Cerebellum (tissue), 4 donors: ENCODE measurements at places on chromosomes 11 and 22.

DNA sequence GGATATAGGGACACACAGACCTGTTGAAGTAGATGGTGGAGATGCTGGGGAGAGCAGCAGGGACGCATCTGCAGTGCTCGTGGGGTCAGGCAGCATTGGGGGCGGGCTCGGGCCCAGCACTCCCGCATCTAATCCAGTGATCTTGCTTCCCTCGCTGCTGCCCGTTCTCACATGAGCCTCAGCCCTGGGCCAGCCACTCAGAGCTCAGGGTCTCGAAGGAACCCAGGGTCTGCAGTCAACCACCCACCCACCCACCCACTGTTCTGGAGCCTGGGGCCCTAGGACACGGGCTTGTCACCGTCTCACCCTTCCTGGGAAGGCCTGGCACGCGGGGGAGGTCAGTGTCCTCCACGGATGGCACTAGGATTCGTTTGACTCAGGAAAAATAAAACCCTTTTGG lies 406.0 kb downstream of the TBC1D22A start:
- DNase-seq, result no peak

GRCh38 chr11:119860561-119861094 lies 131.6 kb upstream of the NECTIN1 start:
- no peak for DNase-seq

DNA sequence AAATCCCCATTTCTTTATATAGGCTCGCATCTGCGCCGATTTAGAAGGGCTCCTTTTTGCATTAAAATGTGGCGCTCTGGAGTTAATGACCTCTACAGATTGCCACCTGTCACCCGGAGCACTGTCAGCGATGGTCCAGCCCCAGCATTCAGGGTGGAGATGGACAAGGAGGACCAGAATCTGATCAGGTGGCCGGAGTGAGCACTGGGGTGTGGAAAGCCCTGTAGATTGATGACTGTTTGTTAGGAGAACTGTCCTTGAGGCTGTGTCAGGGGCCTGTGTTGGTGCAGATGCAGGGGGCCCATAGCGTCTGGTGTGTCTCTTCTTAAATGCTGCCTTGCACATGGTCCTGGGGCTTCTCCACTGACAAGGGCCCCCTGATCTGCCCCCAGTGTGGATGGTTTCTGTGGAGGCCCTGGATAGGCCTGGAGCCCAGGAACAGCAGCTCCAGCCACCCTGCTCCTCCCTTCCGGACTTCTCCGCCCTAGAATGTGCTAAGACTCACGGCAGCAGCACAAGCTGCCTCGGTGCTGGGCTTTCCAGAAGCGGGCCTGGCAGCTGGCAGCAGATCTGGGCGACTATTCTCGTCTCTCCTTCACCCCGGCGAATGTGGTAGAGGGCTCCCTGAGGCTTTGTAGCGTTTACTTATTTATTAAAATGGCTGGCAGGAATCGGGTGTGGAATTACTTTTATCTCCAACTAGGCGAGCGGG lies 1333.3 kb downstream of the BRD1 start:
- no peak for DNase-seq

DNA sequence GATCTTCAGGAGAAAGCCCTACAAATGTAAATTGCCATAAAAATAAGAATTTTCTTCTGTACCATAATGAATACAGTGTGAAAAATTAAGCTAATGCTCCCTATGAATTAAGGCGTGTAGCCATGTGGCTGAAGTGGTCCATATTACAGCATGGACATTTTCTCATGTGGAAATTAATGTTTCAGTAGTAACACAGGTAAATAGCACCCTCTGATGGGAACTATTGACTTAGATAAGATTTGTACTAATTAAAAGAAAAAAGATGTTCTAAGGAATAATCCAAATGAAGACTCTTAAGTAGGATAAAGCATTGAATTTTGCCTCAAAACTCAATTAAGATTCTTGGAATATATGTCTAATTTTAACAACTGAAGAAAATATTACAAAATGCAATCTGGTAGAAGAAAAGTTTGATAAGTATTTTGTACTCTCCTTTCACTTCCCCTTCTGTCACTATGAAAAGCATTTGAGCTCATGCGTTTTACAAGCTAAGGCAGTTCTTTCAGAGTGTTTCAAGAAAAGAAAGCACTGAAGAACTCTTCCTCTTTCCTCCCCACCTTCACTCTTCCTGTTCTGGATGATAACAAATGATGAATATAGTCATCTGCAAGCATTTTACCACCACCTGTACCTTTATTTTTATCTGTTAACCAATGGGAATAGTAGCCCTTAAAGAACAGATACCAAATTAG lies 9.9 kb upstream of the OR8D2 start:
- DNase-seq, result no peak

DNA sequence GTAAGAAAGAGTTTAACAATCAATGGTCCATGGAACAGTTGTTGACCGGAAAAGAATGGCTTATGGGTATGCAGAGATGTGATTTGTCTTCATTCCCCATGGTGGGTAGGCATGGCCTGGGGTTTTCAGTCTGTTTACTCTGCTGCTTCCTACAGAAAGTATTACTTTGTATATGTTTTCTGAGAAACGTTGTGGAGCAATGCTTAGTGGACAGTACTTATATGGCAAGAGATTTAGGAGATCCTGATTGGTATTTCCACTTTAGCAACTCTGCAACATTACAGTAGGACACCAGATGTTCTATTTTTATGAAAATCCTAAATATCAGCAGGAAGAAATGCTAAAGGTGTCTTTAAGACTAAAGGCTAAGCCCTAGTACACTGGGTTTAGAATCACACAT lies 309.1 kb downstream of the AASDHPPT start:
- no peak for DNase-seq

DNA sequence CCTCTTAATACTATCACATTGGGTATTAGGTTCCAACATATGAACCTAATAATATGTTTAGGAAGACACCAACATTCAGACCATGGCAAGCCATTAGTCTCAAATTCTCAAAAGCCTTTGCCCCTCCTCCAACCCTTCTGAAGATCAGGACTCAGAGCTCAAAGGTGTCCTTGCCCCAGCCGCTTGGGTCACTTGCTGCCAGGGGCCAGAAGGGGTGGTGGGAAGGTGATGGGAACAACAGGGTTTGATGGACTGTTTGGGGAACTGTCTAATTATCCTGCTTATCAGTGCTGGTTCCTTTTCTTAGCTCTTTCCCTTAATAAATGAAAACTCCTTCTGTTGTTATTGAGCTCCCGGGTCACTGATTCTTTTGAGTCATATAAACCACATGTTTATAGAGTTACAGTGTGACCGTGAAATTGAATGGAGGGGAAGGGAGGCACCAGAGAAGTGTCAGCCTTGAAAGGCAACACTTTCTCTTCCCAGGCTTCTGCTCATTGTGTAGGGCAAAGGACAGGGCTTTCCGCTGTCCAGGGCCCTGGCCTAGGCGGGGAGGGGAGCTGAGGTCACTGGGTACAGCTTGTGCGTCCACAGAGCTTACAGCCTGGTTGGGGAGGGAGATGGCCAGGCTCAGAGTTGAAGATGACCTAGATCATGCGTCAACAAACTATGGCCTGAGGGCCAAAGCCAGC lies 105.1 kb downstream of the FBXO7 start:
- DNase-seq, result no peak

GRCh38 chr11:86219311-86220193 lies 25.0 kb upstream of the EED start:
- DNase-seq, result no peak
